ENCODE measurements at places on chromosomes 1 and 21.

GRCh38 chr1:234768171-234768568 is 158.2 kb upstream of the IRF2BP2 start:
- no peak for DNase-seq

GRCh38 chr1:69639159-69639558 is 71.4 kb downstream of the LRRC7 start:
- DNase-seq: no peak

DNA sequence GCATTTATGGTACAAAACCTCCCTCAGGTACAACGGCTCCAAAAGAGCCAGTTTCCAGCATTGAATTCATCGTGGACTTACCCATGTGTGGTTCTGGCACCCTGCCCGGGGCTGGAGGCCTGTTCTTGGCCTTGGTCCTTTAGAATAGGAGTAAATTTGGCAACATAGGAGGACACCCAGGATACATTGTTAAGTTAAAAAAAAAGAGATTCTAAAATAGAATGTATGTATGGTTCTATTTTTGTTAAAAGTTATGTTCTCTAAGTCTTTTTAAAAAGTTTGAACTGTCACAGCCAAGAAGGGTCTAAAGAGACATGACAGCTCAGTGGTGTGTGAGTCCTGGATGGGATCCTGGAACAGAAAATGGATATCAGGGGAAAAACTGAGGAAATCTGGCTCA is 25.9 kb downstream of the EPHX1 start:
- no peak for DNase-seq

- no peak for DNase-seq
Measured at GRCh38 chr1:226751703-226752102, 12.6 kb upstream of the ITPKB start.

DNA sequence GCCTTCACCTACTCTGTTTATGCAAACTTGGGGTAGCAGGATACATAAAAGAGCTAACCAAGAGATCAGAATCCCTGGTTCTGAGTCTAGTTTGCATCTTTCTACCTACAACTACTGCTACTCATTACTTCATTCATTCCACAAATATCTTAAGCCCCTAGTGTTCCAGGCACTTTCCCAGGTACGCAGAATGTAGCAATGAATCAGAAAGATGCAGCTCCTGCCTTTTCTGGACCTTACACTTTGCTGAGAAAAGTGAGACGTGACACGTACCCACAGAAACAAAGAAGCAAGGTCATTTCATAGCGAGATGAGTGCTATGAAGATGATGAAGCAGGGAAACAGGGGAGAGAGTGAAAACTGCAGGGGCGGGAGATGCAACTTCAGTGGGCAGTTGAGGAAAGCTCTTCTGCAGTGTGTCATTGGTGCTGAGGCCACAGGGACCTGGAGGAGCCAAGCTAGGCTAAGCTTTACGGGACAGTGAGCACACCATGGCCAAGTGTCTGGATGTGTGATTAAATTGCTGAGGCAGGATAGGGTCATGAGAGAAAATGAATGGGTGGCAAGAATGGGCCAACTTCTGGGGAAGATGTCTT is 167.9 kb downstream of the TNFSF18 start:
- no peak for DNase-seq

- DNase-seq: no peak
Measured at GRCh38 chr1:67085326-67085725, 31.4 kb upstream of the SLC35D1 start.

- DNase-seq: no peak
Measured at GRCh38 chr1:41618066-41618825, 133.8 kb upstream of the EDN2 start.

GRCh38 chr21:22536509-22536908 is 1538.3 kb downstream of the NCAM2 start:
- DNase-seq: no peak

DNA sequence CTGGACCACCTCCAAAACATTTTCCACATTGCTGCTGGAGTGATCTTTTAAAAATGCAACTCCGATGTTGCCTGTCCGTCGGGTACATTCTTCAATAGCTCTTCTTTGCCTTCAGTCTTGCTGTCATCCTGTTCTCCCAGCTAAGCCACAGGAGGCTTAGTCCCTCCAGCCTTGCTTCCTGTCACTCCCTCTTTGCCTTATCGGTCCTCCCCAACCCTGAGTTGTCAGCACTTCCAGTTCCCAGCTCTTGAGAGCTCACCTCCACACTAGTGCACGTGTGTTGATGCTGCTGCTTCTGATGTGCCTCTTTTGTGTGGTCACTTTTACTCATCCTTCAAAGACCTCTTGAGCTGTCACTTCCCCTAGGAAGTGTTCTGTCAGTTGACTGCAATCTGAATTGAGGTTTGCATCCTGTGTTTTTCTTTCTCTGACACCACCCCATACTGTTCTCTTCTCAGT is 15.3 kb downstream of the UCK2 start:
- DNase-seq: no peak

DNA sequence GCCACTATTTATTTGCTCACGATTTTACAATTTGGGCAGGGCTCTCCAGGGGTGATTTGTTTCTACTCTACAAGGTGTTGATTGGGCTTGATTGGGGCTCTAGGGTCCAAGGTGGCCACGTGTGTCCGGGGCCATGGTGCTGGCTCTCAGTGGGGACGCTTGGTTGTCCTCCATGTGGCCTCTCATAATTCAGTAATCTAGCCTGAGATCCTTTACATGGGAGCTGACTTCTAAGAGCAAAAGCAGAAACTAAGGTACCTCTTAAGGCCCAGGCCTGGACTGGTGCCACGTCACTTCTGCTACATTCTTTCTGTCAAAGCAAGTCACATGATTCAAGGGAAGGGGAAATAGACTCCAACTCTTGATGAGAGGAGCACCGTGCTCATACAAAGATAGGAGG is 8.1 kb upstream of the PSRC1 start:
- DNase-seq: no peak

GRCh38 chr1:38265293-38266196 is 219.0 kb upstream of the POU3F1 start:
- DNase-seq: no peak

GRCh38 chr1:62625415-62625814 is 28.1 kb downstream of the ANGPTL3 start:
- no peak for DNase-seq

- no peak for DNase-seq
Measured at GRCh38 chr1:200179126-200179780, 151.7 kb downstream of the NR5A2 start.

DNA sequence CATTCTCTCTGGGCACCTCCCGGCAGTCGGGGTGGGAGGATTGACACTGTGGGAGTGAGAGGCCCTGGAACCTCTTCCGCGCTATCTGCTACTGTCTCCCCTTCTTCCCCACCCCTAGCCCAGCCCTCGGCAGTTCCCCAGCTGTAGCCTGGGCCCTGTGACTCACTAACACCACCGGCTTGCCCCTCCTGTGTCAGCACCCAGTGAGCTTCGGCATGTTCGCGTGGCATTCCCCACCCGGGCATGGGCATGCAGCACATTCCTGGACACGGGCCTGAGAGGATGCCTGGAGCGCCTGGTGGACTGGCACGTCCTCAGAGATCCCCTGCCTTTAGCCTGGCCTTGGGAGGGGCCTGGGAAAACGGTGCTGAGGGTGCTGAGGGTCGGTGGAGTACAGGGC is 1.3 kb downstream of the CDK18 start:
- no peak for DNase-seq

- DNase-seq: no peak
Measured at GRCh38 chr1:234515821-234516241, 36.9 kb upstream of the TARBP1 start.

- no peak for DNase-seq
Measured at GRCh38 chr1:150931773-150932172, 5.6 kb downstream of the SETDB1 start.

- DNase-seq: no peak
Measured at GRCh38 chr1:47660622-47661021, 222.8 kb downstream of the FOXD2 start.

DNA sequence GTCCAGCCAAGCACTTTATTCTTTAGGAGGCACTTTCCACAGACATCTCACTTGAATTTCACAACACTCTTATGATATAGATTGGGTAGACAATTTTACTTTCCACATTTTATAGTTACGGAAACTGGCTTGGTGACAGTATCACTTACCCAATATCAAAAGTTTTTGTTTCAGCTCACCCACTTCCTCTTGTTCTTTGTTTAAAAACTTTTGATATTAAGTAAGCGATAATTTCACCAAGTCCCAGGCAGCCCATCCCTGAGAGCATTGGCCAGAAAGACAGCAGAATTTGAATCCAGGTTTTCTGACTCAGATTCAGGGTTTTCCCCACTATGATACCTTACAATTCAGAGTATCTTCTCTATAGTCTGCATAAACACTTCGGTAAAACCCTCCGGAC is 60.0 kb downstream of the LRIG2 start:
- DNase-seq: no peak

GRCh38 chr21:28598214-28598613 is 394.5 kb downstream of the LTN1 start:
- no peak for DNase-seq

- DNase-seq: no peak
Measured at GRCh38 chr1:170146720-170147263, 1.0 kb downstream of the NTMT2 start.

GRCh38 chr1:225996946-225997545 is 2.1 kb downstream of the SDE2 start:
- no peak for DNase-seq

DNA sequence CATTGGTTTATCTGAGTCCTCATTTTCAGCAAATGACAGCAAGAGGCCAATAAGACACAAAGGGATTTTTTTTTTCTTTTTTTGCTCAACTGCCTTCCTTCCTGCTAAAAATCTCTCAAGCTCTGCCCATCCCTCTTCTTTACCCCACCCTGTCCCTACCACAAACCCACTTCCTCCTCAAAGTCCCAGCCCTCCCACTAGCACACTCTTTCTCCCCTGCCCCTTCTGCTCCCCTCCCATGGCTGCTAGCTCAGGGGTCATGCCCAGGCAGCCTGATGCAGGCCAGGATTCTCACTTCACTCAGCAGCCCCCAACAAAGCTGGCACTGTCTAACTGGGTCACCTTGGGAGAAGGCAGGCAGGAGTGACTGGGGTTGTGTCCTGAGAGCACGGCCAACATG is 28.8 kb upstream of the PPP2R5A start:
- DNase-seq: peak; percentile 72

- DNase-seq: no peak
Measured at GRCh38 chr1:64472805-64473204, 2.9 kb downstream of the CACHD1 start.

DNA sequence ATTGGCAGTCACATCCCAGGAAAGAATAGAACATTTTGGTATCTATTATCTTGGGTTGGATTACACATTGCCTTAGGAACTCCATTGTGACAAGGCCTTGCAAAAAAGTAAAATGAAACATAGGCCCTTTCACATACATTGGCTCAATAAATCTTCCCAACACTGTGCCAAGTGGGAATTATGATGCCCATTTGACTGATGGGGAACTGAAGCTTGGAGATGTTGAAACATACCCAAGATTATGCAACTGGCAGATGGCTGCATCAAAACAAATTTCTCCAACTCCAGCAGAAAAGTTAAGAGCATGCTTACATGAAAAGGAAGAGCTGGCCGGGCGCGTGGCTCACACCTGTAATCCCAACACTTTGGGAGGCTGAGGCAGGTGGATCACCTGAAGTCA is 26.9 kb downstream of the PLEKHO1 start:
- DNase-seq: no peak

DNA sequence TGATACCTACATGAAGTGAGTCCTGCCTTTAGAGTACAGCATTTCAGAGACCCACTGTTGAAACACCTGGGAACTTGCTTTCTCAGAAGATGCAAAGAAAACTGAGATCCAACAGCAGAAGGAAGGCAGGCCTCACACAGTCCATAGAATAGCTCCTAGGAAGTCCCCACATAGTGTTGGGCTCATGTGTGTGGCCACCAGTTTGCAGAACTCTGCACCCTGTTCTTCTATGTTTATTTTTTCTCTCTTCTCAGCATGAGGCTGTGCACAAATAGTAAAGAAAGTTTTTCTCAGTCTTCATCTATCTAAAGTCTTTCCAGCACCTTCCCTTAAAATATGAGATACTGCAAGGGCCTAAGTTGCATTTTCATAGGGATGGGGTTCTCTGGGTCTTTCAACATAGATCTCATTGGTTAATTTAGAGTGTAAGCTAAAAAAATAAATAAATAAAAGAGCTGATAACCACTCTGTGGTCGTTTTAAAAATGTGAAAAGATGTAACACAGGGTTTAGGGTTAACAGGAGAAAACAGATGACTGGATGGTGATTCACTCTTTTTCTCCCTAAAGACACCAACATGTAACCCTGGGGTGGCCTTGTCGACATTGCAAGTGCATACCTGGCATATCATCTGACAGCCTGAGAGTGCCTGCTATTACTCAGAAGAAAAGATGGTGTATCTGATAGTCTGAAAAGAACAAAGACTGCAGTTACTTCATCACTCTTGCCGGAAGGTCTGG is 94.6 kb downstream of the ZC3H11B start:
- no peak for DNase-seq

- DNase-seq: peak; percentile 82
Measured at GRCh38 chr1:1371746-1372711, 3.0 kb downstream of the AURKAIP1 start.

DNA sequence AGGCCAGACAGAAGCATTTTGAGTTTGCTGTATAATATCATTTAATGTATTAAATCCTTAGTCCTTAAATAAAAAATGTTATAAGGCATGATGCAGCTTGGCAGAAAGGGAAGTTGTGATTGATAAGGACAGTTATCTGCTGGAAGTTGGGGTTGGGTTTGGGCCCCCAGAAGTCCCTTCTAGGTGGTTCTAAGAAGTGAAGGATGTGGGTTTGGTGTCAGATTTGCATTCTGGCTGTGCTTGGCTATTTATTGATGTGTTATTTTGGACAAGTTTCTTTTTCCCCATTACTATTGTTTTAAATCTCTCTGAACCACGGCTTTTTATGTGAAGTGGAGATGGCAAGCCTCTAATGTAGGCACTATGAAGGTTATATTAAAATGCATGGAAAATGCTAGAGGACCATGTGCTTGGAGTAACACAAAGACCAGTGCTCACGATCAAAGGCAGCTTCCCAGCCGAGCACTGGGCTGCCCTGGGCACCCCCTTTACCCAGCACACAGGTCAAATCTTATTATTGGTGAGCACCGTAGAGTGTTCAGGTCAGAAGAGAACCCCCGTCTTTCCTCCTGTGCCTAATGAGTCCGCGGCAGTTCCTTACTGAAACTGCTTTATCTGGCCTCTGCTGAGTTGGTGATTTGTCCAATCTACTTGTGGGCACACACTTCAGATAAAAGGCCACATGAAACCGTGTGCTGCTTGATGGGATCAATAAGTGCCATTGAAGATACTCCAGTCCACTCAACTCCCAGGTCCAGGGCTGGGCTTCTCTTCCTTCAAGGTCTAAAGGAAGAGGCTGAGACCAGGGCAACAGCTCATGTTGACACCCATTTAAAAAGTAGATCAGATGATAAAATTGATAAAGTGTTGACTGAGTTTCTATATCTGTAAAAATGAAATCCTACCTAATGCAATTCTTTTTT is 212.0 kb downstream of the PRDM2 start:
- no peak for DNase-seq

Measured in CD4-positive, alpha-beta T cell (primary cell).